Activated T-cell treated with anti-CD3 and anti-CD28 coated beads for 48 hours (primary cell): ENCODE measurements at places on chromosomes 3 and 15.

GRCh38 chr3:45632956-45633355, 38.4 kb downstream of the LIMD1 start:
- DNase-seq = no peak

- no peak for DNase-seq
These were observed 171.8 kb upstream of the IGF1R start for GRCh38 chr15:98476559-98476958.

DNA sequence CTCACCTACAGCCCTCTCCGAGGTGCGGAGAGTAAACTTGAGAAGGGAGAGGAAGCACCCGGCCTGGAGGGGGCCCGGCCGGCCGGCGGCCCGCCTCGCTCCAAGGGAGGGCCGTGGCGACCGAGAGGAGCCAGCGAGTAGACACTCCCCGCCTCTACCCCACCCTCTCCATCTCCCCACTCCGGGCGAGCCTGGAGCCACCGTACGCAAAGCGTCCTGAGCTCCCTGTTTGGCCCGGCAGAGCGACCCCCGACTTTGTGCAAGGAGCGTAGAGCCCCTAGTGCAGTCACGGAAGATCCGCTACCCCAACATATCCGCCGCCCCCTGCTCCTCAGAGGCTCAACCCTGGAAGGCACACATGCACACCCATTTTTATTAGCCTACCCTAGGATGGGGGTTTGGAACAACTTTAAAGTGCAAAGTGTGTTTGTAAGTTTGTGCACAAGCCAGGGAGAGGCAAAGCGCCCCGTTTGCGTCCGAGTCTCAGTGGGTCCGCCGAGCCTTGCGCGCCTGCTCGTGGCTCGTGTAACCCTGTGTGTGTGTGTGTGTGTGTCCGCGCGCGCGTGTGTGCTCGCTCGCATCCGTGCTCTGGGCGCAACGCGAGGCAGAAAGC, 508 bp upstream of the SMAD6 start:
- peak; percentile 33 for DNase-seq

DNA sequence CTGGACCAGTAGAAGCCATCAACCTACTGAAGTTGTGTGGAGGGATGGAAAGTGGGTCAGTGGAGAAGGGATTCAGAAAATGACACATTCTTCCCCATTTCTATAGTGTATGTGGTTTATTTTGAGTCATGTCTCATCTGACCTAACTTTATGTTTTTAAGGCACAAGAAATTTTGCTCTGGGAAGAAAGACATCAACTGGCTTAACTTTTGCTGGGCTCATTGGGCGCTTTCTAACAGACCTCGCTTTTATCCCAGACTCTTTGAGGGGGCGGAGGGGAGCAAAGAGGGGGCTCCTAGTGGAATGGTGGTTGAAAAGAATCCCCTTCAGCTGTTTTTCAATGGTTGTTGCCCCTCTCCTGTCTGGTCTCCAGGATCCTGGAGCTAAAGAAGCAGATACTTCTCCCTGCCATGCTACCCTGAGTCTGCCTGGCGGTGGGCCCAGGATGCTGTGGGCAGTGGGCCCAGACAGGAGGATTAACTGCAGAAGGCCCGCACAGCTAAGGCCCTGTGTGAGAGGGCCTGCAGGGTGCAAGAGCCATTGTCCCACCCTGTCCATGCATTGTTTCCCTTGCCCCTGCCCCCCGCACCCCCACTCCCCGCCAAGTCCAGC, 14.5 kb downstream of the CSRNP1 start:
- no peak for DNase-seq

DNA sequence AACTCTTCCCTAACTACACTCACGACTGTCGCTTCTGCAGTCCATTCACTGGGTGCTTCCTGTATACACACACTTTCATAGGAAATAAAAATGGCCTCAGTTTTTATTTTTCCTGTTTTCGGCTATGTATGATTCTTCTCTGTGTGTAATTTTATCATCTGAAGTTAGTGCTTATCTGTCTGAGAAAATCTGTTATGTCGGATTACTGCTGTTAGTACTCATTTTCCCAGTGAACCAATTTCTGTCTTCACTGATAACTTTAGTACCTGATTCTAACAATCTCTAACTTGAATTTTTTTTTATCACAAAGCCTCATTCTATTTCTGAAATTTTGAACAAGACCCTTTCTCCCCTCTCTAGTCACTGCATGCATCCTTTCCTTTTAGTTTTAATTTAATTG, 20.9 kb downstream of the RAB5A start:
- DNase-seq = no peak

GRCh38 chr3:46607603-46608028, 4.7 kb upstream of the FAM240A start:
- no peak for DNase-seq

DNA sequence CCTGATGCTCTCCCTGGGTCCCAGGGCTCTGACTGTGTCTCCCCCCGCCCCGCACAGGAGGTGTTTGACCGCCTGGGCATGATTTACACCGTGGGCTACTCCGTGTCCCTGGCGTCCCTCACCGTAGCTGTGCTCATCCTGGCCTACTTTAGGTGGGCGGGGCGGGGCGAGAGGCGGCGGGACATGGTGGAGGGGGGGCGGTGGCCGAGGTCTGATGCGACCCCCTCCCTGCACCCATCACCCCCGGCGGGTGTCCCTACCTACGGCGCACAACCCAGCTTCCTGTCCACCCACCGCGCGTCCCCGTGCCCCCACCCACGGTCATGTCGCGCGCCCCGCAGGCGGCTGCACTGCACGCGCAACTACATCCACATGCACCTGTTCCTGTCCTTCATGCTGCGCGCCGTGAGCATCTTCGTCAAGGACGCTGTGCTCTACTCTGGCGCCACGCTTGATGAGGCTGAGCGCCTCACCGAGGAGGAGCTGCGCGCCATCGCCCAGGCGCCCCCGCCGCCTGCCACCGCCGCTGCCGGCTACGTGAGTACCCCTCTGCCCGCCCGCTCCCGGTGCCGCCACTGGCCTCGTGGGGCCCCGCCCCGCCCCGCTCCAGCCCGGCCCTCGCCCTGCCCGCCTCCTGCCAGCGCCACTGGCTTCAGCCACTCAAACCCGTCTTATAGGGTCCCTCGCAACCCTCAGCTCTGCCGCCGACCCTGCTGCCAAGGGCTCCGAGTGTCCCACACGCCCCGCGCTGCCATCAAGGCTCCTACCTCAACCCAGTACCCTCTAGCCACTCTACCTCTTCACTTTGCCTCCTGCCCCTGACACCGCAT, 21.0 kb downstream of the PTH1R start:
- no peak for DNase-seq

GRCh38 chr3:157232141-157232540, 72.2 kb upstream of the CCNL1 start:
- DNase-seq = no peak

- DNase-seq = no peak
These were observed 78.6 kb downstream of the MAGI1 start for GRCh38 chr3:65960087-65960486.

- DNase-seq = no peak
These were observed 26.7 kb downstream of the PDCD6IP start for GRCh38 chr3:33825111-33825510.

DNA sequence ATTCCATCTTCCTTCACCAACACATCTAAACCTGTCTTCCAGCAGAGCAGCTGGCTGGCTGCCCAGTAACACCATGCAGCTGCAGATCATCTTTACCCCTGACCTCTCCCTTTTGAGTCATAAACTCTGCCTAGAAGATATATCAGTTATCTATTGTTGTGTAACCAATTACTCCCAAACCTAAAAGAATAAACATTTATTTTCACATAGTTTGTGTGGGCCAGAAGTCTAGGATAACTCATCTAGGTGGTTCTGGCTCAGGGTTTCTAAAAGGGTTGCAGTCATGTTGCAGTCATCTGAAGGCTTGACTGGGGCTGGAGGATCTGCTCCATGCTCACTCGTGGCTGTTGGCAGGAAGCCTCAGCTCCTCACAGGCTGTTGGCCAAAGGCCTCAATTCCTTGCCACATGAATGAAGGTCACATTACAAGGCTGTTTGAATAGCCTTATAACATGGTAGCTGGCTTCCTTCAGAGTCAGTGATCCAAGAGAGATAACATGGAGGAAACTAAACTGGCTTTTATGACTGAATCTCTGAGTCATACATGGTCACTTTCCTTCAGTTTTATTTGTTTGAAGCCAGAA, 92.8 kb downstream of the GOLIM4 start:
- no peak for DNase-seq

GRCh38 chr3:14630404-14631100, 21.0 kb upstream of the CCDC174 start:
- no peak for DNase-seq

- no peak for DNase-seq
These were observed 2.5 kb downstream of the PFN2 start for GRCh38 chr3:149968216-149968615.

GRCh38 chr15:55860468-55860867, 117.5 kb upstream of the PRTG start:
- DNase-seq = no peak

DNA sequence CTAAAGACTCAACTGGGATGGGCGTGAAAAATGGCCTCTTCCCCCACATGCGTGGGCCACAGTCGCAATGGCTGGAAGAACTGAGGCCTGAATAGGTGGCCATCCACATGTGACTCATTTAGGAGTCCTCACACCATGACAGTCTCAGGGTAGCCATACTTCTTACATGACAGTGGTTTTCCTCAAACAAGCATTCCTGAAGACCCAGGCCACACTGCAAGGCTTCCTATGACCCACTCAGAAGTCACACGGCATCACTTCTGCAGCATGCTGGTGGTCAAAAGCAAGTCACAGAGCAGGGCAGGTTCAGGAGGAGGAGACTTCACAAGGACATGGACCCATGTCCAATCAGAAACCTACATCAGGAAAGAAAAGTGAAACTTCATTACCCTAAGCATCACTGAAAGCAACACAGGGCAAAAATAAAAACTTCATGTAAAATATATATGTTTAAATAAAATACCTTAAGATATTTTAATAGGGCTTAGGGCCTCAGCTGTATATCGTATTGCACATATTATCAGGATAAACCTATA, 257.1 kb downstream of the OPA1 start:
- no peak for DNase-seq

DNA sequence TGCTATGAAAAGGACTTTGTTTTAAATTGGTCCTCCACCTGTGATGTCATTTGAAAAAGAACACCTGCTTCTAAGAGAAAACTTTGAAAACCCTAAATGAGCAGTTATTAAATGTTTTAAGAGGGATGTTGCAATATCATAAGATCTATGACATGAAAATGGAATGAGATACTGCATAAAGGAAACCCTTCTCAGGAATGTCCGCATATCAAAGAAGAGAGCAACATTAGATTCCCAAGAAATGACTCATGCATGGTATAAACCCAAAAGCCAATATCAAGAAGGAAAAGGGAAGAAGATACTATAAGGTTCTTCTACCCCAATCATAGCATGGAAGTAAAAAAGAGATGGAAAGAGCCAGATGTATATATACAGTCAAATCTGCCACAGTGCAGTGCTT, 627.5 kb upstream of the LMCD1 start:
- DNase-seq = no peak

DNA sequence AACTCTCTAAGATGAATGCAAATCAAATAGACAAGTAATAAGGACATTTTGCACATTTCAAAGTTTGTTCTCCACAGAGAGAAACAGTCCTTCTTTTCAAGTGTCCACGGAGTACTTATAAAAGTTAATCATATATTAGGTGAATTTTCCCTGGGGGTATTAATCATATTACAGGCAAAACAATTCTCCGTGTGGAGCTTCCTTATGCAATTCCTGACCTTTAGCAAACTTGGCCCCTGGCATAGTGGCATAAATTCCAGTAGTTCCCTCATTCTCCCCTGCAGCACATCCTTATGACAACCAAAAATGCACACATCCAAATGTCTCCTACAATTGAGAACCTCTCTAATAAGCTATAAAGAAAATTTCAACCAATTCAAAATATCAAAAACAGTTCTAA, 34.4 kb downstream of the FSIP1 start:
- no peak for DNase-seq

DNA sequence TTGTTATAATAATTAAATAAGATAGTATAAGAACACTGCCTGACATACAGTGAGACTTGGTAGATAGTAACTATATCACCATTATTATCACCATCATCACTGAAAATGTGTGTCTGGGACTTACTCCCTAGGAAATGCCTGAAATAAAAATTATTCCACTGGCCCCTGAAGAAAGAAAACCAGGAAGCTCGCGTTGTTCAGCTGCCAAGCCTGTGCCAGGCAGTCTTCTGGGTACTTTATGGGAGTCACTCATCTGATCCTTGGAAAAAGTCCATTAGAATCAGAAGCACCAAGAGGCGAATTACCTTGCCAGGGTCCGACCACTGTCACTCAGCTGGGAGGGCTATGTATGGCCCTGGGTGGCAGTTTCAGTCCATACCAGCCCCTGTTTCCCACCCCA, 220.3 kb upstream of the TPM1 start:
- DNase-seq = no peak

DNA sequence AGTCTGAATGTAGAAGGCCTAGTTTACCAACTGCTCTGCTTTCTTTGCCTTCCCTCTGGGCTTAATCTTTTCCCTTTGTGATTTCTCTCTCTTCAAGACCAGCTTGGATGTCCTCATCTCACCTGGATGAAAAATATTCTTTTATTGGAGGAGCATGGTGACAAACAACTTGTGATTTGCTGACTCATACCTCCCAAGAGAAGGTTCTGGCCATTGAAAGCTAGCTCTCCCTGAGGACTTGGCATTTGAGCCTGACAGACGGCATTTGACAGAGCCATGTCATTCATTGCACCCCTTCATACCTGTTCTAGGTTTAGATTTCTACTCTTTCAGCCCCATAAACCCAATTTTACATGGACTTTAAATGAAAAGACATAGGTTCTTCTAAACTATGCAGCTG, 33.3 kb downstream of the ATG7 start:
- no peak for DNase-seq

- no peak for DNase-seq
These were observed 36.4 kb downstream of the MECOM start for GRCh38 chr3:169627073-169627472.

- no peak for DNase-seq
These were observed 5.0 kb downstream of the FES start for GRCh38 chr15:90889313-90889730.

- DNase-seq = no peak
These were observed 22.1 kb downstream of the ZNF621 start for GRCh38 chr3:40546816-40547215.

DNA sequence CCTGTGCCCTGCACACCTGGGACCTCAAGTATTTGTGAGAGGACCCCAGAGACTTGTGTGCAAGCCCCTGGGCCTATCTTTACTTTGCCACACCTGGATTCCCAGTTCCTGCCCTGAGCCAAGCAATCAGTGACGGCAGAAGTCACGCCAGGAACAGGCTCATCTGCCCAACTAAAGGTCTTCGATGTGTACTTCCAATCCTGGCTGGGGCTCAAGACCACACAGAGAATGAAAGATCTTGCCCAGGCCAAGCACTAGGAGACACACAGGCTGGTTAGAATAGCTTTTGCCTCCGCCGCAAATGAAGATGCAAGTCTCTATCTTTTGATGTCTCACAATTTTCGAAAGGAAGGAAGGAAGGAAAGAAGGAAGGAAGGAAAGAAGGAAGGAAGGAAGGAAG, 228.8 kb downstream of the OCA2 start:
- no peak for DNase-seq

- DNase-seq = no peak
These were observed 38.6 kb upstream of the PLXNA1 start for GRCh38 chr3:126944089-126944965.
